ENCODE measurements at places on chromosomes 2 and 18.

DNA sequence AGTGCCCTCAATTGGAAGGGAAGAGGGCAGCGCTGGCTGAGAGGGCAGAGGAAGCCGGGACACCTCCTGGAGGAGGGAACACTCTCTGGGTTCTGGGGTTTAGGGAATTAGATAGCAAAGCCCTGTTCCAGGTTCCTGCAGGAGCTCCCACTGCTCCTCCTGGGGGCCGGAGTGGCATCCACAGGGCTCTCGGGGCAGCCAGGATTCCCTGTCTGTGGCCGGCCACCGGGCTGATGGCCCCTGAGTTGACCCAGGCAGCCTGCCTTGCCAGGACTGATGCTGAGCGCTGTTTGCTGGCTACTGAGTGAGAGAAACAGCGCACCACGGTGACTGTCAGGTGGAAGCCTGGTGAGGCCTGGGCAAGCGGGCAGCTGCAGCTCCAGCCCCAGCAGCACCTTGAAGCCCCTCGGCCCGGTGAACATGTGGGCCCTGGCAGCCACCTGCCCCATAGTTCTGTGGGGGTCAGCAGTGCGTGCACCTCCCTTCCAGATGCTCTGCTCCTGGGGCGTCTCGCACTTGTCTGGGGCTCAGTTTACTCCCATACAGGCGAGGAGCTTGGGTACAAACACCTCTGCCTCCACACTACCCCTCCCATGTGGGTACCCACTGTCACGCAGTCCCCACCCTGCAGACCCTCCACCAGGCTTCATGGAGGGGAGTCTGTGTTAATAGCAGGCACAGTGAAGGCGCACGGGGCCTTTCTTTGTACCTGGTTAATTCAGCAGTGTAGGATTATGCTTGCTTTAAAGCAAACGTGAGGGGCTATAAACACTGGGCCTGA lies 7.7 kb upstream of the ALLC start:
- DNase-seq = no peak

DNA sequence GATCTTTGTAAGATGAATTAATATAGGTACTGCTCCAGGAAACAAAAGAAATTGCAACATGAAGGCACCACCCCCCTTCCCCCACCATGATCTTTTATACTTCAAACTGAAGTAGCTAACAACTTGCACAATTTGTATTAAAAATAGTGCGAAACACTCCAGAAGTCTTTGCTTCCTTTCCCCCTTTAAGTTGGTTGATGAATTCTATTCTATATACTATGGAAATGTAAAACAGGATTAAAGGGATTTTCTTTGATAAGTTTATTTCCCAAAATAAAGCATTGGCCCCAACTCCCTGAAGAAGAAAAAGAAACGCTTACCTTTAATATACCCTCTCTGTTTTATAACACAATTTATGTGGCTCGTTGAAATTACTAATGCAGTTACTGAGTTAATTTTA lies 227.1 kb downstream of the ARHGAP15 start:
- DNase-seq = no peak

DNA sequence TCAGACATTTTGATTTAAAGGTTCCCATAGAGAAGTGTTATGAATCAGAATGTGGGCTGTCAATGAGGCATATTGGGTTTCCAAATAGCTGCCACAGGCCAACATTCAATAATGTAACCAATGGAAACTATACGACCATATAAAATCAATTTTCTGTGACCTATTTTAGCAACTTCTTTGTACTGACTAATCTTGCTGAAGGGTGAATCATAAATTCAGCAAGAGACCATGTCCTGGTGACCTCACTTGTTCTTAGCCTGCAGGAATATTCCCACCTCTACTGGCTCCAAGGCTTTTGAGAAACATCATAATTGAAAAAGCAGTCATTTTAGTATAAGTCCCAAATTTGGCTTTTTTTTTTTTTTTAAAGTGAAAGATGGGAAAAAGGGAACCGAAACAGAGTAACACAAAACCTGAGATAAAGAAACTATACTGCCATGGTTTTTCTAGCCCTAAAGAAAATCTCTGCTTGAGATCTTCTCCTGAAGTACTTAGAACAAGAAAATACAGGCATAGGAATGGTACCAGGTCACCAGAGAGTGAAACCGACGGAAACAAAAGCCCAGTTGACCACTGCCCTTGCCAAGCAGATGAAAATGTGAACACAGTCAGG lies 32.1 kb downstream of the PLEKHM3 start:
- peak; percentile 87 for DNase-seq

DNA sequence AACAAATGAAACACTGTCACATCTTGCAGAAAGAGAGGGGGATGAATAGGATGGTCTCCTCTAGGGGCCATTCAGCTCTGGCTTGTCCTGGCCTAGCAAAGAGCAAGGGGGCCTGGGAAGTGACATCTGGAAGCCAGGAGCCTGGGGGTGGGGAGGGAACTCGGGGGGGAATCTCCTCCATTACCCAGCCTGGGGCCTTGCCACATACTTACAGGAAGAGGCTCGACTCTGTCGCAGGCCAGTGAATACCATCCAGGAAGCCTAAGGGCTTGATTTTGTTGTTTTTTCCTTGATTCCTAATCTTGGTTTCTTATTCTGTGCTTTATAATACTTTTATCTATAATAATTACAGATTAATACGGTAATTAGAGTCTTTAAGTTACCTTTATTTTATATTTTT lies 797.5 kb upstream of the ID2 start:
- no peak for DNase-seq

GRCh38 chr2:233799716-233800115 lies 21.6 kb downstream of the MROH2A start:
- no peak for DNase-seq

GRCh38 chr18:21634588-21635199 lies 22.6 kb downstream of the SNRPD1 start:
- DNase-seq = no peak

DNA sequence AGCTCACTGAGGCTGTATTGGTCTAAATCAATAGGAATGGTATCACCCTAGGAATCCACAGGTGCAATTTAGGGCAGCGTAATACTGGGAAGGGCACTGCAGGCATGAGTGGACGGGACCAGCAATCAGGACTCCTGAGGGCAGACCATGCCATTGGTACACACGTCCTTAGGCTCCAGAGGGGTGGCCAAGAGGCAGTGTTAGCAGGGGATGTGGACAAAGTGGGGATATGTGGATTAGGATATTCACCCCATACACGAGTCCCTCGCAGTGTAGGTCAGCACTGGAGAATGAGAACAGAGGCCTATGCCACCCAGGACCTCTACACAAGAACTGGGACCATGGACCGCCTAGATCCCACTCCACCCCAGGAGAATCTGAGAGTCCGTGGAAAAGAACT lies 389.8 kb downstream of the BCL11A start:
- DNase-seq = no peak

GRCh38 chr2:27501042-27501441 lies 4.4 kb downstream of the GCKR start:
- DNase-seq = no peak

- no peak for DNase-seq
Observed at GRCh38 chr18:13611142-13611600, 115.2 kb downstream of the FAM210A start.

DNA sequence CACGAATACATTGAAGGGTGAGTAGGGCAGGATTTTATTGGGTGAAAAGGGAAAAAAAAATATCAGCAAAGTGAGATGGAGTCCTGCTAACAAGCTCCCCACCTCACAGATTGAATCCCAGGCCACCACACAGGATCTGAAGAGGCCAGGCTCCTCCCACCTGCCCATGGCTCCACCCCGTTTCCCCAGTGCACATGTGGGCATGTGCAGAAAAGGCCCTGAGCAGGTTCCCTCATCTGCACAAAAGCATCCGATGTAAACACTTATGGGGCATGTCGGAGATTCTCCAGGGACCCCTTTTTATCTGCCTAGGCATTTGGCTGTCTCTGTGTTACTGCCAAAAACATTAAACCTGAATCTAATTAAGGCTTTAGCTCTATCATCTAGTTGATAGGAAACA lies 35.2 kb downstream of the SKA1 start:
- DNase-seq = no peak

- DNase-seq = peak; percentile 24
Observed at GRCh38 chr18:74233933-74234325, 57.8 kb downstream of the CYB5A start.

GRCh38 chr18:79931475-79931874 lies 20.0 kb downstream of the SLC66A2 start:
- DNase-seq = no peak

GRCh38 chr2:85397925-85398331 lies 12.2 kb downstream of the CAPG start:
- DNase-seq = no peak

- DNase-seq = no peak
Observed at GRCh38 chr2:72954376-72955227, 37.3 kb downstream of the EMX1 start.

DNA sequence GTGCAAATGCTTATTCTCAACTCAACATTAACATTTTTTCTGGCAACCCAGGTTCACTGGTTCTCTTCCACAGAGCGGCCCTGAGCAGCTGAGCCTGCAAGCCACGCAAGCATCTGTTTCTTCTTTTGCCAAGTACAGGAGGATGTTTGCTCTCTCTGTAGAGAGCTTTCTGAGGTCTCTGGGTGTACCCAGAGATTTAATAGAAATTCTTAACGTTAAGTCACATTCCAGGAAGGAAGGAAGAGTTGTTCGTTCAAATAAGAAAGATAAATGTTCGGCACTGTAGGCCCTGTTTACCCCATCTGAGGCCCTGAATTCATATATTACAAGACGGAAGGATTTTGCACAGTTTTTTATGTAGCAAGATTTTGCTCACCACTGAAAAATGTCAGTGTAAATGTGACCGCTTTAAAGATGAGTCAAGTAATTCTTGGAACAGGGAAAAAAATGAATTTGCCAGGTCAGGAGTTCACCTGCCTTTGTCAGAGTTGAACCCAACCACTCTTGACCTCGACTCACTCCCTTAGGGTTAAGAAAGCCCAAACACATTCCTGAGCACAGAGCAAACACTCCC lies 30.1 kb downstream of the KCTD18 start:
- DNase-seq = peak; percentile 86

DNA sequence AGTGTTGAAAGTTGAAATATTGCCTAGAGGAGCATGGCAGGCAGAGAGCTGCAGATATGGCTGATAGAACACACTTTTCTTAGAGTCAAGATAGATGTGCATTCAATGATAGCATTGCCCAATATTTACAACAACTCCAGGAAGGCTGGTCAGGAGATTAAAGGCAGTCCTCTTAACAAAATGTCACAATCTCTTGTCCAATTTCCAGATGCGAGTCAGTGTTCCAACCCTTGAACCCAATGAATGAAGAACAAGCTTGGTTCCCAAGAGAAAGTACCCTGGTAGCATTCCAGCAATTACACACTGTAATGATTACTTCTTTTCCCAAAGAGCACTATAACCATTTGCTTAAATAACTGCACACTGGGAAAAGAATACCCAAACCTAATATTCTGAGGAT lies 839.4 kb upstream of the VRK2 start:
- DNase-seq = no peak

GRCh38 chr2:164145093-164145987 lies 409.5 kb upstream of the FIGN start:
- DNase-seq = no peak

DNA sequence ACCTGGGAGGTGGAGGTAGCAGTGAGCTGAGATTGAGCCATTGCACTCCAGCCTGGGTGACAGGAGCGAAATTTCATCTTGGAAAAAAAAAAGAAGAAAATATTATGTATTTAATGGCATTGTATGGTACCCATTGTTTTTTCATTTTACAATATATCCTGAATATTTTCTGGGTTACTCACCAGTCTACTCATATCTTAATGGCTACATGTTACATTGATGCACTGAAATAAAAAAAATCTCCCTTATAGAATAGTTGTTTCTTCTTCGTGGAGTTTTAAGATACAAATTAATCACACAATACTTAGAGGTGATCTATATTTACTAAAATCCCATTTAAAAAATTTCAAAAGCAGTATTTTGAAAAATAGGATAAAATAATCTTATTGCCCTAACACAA lies 66.3 kb upstream of the XPO1 start:
- no peak for DNase-seq

DNA sequence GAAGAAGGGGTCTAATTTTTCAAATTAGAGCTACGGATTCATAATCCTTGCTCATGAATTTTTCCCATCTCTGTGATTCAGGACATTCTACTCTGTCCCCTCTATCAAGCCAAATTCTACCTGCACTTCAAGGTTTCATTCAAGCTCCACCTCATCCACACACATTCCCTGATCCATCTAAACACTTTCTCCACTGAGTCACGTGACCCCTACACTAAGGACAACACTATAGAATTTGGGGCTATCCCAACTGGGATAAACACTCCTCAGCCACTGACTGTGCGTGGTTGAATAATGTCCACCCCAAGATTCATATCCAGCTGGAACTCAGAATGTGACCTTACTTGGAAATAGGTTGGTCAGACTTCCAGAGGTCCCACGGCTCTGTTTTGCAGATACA lies 159.9 kb upstream of the ACVR2A start:
- no peak for DNase-seq

- DNase-seq = no peak
Observed at GRCh38 chr2:152483276-152484063, 148.5 kb downstream of the FMNL2 start.

DNA sequence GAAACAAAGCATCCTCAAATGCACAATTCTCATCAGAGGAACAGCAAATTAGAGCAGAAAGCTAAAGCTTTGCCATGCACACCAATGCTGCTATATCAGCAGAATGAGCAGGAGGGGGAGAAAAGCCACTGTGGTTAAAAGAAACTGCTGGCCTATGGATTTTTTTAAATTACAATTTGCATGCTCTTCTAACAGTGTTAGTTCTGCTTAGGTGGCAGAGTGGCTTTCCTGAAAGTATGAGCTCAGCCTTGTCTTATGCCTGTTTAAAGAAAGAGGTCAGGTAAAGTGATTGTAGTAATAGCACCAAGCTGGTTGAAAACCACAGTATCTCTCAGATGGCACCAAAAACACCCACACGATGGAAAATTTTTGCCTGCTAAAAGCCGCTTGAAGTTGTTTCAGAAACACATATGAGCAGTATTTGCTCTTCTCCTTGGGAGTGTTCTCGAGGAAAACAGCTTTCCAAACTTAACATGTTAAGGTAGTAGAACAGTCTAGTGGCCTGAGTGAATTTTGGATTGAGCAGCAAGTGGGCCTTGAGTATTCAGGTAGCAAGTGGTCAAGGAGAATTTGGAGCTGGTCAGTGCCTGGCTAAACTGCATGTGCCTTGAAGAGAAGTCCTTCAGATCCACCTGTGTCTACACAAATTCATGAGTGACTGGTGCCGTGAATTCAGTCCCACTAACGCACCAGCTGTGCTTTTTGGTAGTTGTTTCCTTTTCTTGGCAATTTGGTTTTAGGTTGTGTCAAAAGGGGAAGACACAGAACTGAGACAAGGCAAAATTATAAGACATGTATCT lies 19.6 kb upstream of the NDUFV2 start:
- DNase-seq = no peak

- no peak for DNase-seq
Observed at GRCh38 chr2:42267530-42267929, 93.5 kb downstream of the COX7A2L start.

DNA sequence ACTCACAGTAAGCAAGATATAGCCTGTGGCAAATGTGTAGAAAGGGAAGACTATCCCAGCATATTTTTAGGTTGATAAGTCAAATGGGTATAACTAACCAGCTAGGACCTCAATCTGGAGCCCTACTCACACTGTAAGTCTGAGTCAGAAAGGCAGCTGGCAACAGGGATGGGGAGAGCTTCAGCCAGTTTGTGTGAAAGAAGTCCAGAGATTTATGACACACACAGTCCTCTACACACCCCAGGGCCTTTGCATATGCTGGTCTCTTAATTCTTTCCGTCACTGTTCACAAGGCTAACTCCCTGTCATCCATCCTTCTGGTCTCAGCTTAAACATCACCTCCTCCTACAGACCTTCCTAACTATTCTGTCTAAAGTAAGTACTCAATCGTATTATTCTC lies 5.9 kb upstream of the TCF4 start:
- DNase-seq = peak; percentile 16

- no peak for DNase-seq
Observed at GRCh38 chr18:1585881-1586488, 681.3 kb downstream of the ADCYAP1 start.
